Stimulated activated naive B cell treated with anti-CD40 and anti-IgM and Interleukin-4, amounts not matched to agents 10 μg/mL and 1 μg/mL and 100 μg/mL, for 72 hours (primary cell): ENCODE measurements at places on chromosomes 6 and 20.

- DNase-seq = no peak
Observed at GRCh38 chr6:13295576-13295975, 32.8 kb downstream of the TBC1D7 start.

DNA sequence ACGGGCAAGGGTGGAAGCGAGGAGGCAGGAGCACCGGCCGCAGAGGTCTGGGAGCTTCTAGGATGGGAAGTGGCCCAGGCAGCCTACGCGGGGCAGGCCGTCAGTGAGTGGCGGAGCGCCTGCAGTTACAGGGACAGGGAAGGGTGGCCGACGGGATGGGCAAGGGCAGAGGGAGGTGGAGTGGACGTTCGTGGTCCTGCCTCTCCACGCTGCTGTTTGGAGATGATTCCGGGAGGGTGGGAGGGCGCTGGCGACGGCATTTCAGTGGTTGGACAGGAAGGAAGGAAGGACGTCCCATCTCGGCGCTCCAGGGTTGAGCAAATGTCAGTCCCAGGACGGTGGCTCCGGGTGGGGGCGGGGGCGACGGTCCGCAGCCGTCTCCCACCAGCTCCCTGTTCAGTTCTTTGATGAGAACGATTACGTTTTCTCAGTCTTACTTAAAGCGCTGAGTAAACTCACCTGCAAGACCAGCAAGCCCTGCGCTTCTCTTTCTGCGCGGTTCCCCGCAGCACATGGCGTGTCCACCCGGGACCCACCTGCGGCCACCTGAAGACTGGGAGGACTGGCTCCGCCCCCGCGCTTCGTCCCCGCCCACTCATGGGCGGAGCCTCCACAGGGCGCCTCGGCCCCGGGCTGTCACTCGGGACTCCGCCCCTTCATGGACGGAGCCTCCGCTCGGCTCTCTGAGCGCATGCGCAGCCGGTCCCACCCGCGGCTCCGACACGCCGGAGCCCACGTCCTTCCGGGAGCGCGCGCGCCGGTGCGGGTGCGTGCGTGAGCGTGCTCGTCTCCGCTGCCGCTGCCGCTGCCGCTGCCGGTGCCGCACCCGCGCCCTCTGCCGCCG is at the start of gene DNAJC5:
Gene DNAJC5 (plus strand): TSS at position 769 of the 844 bp plus-strand sequence. CDS start 33,220 bp downstream, outside the sequence.
- peak; percentile 95 for DNase-seq

GRCh38 chr6:121143476-121143875 is 190.8 kb downstream of the TBC1D32 start:
- DNase-seq = no peak

GRCh38 chr6:151784441-151785214 is 22.9 kb upstream of the ESR1 start:
- DNase-seq = no peak

- DNase-seq = no peak
Observed at GRCh38 chr6:44951253-44951747, 376.8 kb upstream of the RUNX2 start.

DNA sequence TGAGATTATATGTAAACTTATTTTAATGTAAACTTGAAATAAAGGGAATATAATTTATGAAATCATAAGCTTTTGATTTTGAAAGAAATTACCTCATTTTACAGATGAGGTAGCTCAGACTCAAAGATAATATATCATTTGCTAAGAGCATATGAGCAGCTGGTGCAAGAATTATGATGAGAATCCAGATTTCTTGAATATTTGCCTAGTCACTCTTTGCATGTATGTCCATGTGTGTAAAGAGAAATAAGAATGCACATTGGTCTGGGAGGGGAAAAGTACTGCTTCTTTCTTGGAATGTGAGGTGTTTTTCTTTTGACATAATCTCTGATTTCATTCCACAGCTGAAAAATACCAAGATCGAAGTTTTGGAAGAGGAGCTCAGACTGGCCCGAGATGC is 11.1 kb upstream of the SNRNP48 start:
- no peak for DNase-seq

- DNase-seq = no peak
Observed at GRCh38 chr6:80962382-80962781, 790.1 kb downstream of the TENT5A start.

DNA sequence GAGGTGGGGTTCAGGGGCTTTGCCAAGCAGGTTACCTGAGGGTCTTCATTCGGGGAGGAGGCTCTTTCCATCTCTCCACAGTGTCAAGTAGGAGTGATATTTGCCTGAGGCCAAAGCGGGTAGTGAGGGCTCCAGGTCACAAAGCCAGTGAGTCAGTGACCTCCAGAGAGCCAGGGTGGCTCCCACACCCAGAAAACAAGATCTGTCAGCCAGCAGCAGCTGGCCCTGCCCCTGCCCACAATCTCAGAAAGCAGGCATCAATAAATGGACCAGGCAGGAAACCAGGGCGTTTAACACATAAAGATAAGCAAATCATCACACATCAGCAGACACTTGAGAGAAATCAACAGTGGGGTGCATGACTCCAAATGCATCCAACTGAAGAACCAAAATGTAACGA is 250.8 kb downstream of the CDH26 start:
- no peak for DNase-seq

- DNase-seq = no peak
Observed at GRCh38 chr6:54320871-54321270, 12.6 kb downstream of the TINAG start.

- DNase-seq = no peak
Observed at GRCh38 chr6:38443352-38444144, 196.2 kb downstream of the BTBD9 start.

- DNase-seq = no peak
Observed at GRCh38 chr20:34600892-34601653, 42.6 kb downstream of the MAP1LC3A start.

GRCh38 chr6:136762022-136762975 is 30.0 kb downstream of the MAP3K5 start:
- no peak for DNase-seq

- DNase-seq = no peak
Observed at GRCh38 chr6:156978948-156979347, 201.8 kb downstream of the ARID1B start.

- no peak for DNase-seq
Observed at GRCh38 chr20:56627122-56628014, 1.7 kb upstream of the TFAP2C start.

- no peak for DNase-seq
Observed at GRCh38 chr6:22444330-22444729, 125.0 kb upstream of the HDGFL1 start.

- no peak for DNase-seq
Observed at GRCh38 chr20:38935285-38935684, 9.1 kb downstream of the FAM83D start.

DNA sequence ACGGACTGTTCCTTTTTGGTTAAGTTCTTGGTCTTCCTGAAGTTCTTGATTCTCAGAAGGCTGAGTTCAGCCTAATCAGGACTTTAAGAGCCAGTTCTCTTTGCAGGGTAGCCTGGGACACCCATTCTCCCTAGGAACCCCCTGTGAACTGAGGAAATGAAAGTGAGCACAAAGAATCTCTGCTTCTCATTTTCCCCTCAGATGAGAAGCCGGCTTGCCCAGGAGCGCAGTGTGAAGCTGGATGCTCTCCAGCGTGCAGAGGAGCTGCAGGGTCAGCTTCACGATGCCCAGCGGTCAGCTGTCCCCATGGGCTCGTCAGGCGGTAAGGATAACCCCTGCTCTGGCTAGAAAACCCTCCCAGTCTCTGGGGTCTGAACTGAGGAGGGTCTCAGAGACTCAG is 34.0 kb downstream of the CD164 start:
- DNase-seq = no peak

GRCh38 chr6:152094992-152095592 is 287.6 kb downstream of the ESR1 start:
- DNase-seq = no peak

DNA sequence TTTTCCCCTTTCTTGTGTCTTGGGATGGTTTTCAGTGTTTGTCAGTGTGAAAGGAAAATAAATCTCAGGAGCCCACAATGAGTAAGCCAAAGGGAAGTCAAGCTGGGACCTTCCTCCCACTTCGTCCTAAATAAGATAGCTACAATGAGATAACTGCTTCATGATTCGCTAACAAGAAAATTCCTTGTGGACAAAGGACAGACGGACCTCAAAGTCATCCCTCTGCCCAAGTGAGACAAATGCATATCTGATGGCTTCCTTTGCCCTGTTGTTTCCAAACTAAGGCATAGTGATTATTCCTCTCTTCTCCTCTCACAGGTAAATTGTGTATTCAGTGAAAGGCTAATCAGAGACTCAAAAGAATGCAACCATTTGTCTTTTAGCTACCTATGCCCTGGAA is 26.1 kb upstream of the ADTRP start:
- no peak for DNase-seq

DNA sequence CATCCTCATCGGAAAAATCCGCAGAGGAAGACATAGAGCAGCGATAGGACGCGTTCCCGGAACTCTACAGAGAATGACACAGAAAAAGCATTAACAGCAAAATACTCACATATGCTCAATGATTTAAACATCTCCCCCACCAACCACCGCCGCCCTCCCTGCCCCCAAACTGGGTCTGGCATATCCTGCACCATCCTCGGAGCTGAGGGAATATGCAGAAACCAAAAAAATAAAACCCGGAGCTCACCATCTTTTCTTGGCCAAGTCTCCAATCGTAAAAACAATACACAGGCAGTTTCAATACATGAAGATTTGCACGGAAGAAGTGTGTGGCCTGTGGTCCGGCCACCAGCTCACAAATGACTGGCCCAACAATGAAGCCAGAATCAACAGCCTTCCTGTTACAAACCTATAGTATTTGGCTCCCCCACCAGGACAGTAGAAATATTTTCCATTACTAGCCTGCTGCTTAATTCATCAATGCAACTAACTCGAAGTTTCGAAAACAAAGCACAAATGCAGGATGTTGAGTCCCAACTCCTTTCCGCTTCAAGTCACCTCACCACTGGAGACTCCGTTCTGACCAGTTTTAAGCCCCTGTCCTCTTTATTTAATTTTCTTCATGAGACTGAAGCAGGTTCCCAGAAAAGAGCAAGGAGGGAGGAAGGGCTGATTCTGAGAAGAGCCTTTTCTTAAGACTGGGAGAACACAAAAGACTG is 103.2 kb upstream of the BEND6 start:
- DNase-seq = peak; percentile 41

- DNase-seq = peak; percentile 29
Observed at GRCh38 chr6:53070806-53071205, 5.6 kb downstream of the FBXO9 start.

- DNase-seq = no peak
Observed at GRCh38 chr20:58883241-58883691, 30.8 kb downstream of the GNAS start.
